ENCODE measurements at places on chromosomes 5 and 9. TPM values are rescaled to one million over a fixed set of nuclear protein-coding genes. Genes with fewer than 3 reads are reported as not detected.
A peak's percentile ranks its signal among the peaks of the same experiment; 100 is the strongest.

DNA sequence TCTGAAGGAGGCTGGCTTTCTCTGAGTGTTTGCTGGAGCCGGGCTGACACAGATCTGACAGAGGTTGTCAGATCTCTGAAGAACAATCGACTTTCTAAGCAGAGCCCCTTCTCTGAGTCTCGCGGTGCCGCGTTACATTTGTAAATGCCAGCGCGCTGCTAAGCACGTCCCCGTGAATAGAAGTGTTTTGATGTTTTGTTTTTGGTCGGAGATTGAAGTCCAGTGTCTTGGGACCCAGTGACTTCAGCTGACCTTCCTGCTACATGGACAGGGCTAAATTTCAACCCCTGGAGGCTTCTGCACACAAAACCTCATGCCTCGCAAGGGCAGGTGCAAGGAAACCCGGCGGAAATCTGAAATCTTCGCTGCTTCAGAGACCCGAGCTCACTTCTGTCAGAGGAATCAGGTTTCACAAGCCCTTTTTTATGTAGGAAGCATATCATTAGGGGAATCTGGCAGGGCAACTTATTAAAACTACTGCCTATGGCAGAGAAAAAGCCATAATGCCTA, 27.2 kb downstream of the NEUROG1 start:
- H3K27me3 ChIP-seq = peaks cover 11% of the 10 kb centered on the region
- H3K36me3 ChIP-seq = no peaks in the 10 kb centered on the region
- no peak overlapping the region for H3K4me3 ChIP-seq
- no peaks in the 10 kb centered on the region for H3K4me1 ChIP-seq

Gene TPRN
- 124 TPM for total RNA-seq

GRCh38 chr9:20382460-20383071, 239.7 kb downstream of the MLLT3 start:
- H3K27me3 ChIP-seq = no peaks in the 10 kb centered on the region
- H3K36me3 ChIP-seq = no peaks in the 10 kb centered on the region
- peak overlapping the region; percentile 56 for H3K27ac ChIP-seq

DNA sequence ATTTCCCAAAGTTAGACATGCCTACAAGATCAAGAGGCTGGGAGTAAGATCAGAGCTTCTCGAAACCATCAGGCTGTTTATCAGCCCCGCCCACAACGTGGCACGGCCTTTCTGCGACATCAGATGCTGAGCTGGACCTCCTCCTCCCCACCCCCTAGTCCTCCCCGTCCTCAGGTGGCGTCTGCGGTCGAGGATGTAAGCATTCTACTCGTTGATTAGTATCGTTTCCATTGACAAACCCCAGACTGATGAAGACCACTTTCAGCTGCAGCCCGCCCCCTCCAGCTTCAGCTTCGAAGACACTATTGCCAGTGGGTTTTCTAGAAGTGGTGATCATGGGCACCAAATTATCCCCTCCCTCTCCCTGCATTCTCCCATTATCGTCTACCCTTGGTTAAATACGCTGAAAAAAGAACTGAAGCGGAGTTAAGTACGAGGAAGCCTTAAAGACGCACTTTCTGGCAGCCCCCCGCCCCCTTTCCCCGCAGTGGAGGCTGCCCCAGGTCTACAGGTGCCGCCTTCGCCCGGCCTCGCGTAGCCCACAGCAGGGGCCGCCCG, 1.1 kb downstream of the PPIC start:
- peak overlapping the region; percentile 97 for H3K27ac ChIP-seq
- H3K27me3 ChIP-seq = no peaks in the 10 kb centered on the region
- peak; percentile 70 for DNase-seq
- H3K4me3 ChIP-seq = peak overlapping the region; percentile 72
- no peaks in the 10 kb centered on the region for H3K36me3 ChIP-seq
- H3K4me1 ChIP-seq = no peaks in the 10 kb centered on the region

DNA sequence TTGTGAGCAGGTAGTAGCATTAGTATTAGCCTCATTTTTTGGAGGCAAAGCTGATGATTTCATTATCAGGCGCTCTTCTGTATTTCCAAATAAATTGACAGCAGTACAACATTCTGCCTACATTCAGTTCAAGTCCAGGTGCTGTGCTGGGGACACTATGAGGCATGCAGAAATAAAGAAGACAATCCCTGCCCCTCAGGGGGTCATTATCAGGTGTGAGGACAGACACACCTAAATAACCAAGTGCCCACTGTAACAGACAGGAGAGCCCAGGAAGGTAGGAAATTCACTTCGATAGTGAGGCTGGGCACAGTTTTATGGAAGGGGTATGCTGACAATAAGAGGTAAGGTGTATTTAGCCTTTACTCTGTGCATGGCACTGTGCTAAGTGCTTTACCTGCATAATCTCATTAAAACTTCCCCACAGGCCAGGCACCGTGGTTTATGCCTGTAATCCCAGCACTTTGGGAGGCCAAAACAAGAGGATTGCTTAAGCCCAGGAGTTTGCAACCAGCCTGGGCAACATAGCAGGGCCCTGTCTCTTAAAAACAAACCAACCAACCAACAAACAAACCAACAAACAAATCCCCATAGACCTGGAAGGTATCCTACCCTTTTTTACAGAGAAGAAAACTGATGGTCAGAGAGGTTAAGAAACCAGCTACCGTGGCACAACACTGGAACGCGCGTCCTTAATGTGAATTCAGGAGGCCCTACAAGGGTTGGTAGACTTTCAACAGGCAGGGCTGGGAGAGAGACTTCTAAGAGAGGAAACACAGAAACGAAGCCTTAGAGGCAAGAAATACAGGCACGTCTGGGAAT, 17.5 kb upstream of the GPX3 start:
- no peak overlapping the region for H3K27ac ChIP-seq
- DNase-seq = peak; percentile 9
- no peak overlapping the region for H3K4me3 ChIP-seq
- H3K27me3 ChIP-seq = no peaks in the 10 kb centered on the region
- H3K36me3 ChIP-seq = no peaks in the 10 kb centered on the region
- H3K4me1 ChIP-seq = peaks cover 3% of the 10 kb centered on the region

- no peaks in the 10 kb centered on the region for H3K36me3 ChIP-seq
- no peaks in the 10 kb centered on the region for H3K27me3 ChIP-seq
- no peak overlapping the region for H3K27ac ChIP-seq
- H3K4me3 ChIP-seq = no peak overlapping the region
Observed at GRCh38 chr9:114001794-114002261, 76.3 kb downstream of the AMBP start.

Gene GPX8
- total RNA-seq = 7.1 TPM

All from colonic mucosa (tissue), 4 donors.